ENCODE measurements at places on chromosomes 3 and 15.
A peak's percentile ranks its signal among the peaks of the same experiment; 100 is the strongest.

- DNase-seq = no peak
Observed at GRCh38 chr3:143339451-143339850, 219.9 kb downstream of the CHST2 start.

DNA sequence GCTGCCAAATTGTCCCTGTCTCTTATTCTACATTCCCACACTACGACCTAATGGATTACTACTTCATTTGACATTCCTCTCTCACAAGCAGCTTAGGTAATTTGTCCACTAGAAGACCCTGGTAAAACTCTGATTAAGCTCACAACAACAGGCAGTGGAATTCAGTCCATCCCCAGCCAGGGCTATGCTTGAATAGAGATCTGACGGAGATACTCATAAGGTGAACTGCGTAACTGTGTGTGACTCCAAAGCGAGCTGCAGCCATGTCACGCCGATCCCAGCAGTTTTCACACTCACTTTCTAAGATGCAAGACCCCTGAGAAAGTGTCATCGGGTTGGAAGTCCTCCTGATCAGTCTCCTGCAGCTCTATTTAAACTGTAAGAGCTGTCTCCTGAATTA, 25.7 kb upstream of the ROBO2 start:
- DNase-seq = no peak

DNA sequence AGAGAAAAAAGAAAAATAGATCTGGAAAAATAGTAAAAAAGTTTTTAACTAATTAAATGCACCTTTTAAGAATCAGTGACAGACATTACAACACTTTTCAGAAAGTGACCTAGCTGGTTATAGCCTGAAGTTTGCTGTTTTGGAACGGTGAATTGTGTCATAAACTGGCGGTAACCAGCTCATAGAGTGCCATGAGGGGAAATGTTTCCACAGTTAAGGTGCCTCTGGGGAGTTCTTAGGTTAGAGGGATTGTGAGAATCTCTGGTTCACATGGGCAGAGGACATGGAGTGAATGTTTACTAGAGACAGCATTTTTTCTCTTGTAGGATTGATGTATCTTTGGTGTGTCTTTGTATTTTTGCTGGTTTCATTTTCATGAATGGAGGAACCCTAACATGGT, 2.8 kb downstream of the TBC1D23 start:
- DNase-seq = no peak

- DNase-seq = no peak
Observed at GRCh38 chr15:58048261-58048660, 17.2 kb downstream of the ALDH1A2 start.

GRCh38 chr3:64464955-64465354, 222.8 kb downstream of the ADAMTS9 start:
- no peak for DNase-seq

DNA sequence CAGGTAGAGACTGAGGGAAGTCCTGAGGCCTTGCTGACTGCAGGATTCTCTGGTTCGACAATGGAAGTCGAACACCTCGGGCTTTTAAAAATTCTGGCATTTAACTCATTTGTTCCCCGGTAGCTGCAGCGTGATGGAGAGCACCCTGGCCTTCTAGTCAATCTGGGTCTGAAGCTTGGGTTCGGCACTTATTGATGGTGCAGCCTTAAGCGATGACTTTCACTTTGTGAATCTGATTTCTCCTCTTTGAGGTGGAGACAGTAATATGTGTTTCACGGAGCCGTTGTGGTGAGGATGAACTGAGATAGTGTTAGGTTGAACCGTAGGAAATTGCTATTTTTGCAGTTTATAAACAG, 621 bp upstream of the PARP6 start:
- DNase-seq = no peak

- DNase-seq = no peak
Observed at GRCh38 chr3:3686907-3687648, 112.2 kb upstream of the LRRN1 start.

DNA sequence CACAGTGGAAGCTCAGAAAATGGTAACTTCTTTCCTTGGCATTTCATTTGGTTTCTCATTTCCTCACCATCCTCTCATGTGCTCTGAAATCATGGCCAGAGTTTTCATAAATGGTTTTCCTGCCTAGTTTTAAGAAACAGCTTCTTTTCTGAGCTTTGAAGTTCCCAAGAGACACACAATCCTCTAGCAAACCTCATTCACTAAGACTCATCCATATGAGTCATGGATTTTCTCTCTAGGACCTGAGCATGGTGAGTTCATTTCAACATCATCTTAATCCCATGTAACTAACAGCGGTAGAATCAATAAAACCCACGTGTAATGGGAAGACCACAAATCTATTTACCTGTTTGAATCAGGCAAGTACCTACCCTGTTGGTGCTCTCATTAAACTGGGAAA, 274.5 kb upstream of the LRTM1 start:
- DNase-seq = peak; percentile 89

DNA sequence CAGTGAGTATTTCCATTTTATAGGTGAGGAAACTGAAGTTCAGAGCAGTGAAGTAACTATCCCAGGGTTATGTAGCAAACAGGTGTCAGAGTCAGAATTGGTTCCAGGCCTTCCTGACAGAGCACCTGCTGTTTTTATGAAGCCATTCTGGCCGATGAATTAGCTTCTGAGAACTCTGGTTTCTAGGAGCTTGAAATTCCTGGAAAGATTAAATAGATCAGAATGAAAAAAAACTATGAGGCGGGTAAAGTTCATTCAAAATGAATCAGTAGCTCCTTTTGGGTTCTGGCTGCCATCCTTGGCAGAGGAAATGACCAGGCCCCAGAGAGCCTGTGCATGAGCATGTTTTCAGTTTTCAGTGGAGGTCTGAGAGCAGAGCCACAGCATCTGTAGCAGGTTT, 59.3 kb upstream of the CFAP161 start:
- no peak for DNase-seq

DNA sequence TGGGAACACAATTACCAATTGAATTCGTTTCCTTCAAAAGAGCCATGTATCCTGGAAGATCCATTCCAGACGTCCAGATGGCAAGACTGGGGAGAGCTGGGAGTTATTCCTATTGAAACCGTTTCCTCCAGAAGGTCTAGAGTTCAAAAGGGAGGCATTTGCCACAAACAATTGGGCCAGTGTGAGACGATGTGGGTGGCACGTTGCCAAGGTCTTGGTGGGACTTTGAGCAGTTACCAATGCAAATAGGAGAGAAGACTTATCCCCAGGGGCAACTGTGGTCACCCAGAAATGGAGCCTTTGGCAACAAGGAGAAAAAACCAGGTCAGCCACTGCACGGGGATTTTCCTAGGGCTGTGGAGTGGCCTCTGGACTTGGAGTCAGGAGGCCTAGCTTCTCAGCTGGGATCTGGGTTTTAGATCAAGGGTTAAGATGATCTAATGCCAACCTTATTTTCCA, 29.6 kb upstream of the TLE3 start:
- DNase-seq = no peak

- no peak for DNase-seq
Observed at GRCh38 chr3:193673845-193674244, 80.8 kb downstream of the OPA1 start.

GRCh38 chr15:66269326-66270090, 16.0 kb upstream of the MEGF11 start:
- DNase-seq = peak; percentile 87

- no peak for DNase-seq
Observed at GRCh38 chr15:69377216-69377970, 36.8 kb upstream of the KIF23 start.

DNA sequence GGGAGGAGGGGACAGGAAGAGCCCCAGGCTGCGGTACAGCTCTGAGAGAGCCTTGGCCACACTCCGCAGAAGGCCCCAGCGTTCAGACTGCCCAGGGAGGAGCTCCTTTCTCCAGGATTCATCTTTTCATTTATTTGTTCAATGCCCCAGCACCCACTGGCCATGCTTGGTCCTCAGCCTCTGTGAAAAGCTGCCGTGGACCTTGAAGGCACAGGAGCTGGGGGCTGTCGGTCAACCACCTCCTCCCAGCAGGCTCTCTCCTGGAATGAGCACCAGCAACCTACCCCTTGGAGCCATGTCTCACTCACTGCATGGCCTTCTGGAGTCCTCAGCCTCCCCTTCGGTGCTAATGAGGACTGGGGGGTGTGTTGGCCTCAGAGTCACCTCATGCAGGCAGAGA, 21.6 kb upstream of the PRR23E start:
- no peak for DNase-seq

GRCh38 chr3:182957676-182958266, 22.6 kb downstream of the DCUN1D1 start:
- no peak for DNase-seq

GRCh38 chr3:13480340-13481318, 523 bp downstream of the HDAC11 start:
- DNase-seq = no peak

DNA sequence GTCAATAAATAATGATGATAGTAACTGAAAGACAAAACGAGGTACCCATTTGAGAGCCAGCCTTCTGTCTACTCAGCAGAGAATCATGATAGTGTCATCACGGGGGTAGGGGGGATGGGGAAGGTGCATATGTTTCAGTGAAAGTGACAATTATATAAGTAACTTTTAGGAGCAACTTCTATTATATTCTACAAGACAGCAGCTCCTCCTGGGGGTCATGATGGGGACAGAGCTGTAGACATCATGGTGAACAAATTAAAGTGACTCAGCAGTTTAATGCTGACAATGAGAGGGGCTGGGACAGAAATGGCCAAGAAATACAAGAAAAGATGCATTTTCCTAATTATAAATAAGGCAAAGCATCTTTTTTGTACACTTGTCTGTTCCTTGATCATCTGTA, 11.8 kb downstream of the CAPN3 start:
- peak; percentile 50 for DNase-seq

- no peak for DNase-seq
Observed at GRCh38 chr3:112003321-112004080, 4.8 kb downstream of the TAGLN3 start.

DNA sequence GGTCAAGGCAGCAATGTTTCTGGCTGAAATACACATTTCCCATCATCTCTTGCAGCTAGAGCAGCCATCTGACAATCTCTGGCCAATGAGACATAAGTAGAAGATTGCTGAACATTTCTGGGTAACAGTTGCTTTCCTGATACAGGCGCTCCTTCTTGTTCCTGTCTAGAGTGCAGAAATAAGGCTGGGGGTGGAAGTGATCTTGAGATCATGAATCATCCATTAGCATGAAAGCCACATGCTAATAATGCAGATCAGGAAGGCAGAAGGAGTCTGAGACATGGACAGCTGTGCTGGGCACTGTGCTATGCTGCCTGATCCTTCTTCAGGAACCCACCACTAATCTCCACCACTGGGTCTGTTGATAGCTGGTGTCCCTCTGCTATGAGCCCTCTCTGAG, 14.8 kb upstream of the TMEM108 start:
- DNase-seq = no peak

DNA sequence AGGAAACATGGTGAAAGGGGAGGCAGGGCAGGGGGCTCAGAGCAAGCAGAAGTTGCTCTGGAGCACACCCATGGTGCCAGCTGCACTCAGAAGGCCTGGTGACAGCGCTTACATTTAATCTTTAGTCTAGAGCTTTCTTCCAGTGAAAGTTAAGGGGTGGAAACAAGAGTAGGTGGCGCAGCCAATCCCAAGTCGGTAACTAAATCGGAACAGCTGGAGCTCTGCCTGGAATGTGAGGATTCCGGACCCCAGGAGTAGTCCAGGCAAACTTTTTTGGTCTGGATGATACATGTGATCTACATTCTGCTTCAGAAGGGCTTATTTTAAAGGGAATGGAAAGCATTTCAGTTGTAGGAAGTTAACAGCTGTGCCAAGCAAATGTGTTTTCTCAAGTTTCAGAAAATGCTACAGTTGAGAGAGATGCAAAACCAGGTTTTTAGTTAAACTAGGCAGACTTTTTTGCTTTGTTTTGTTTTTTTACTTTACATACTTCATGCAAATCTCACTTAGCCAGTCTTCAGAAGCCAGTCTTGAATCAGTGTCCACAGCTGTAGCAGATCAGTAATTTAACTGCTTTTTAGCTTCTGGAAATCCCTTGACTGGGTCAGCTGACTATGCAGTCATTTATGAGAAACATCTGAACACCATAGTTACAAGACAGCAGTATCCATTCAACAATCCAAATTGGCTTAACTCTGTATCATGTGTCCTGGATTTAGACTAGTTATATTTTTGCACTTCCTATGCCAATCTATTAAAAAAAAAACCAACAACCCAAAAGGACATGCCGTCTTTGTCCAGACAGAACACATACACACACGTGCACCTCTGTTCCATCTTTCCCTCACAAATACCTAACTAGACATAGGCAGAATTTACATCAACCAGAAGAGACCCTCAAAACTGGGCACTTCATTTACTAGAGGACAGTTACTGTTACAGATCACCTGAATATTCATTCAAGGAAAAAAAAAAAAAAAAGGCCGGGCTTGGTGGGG, 33.2 kb downstream of the ZNF106 start:
- peak; percentile 96 for DNase-seq

GRCh38 chr15:25803036-25803435, 60.1 kb downstream of the ATP10A start:
- no peak for DNase-seq

GRCh38 chr3:194945508-194945907, 259.8 kb downstream of the FAM43A start:
- no peak for DNase-seq

- DNase-seq = no peak
Observed at GRCh38 chr3:182006431-182006830, 294.7 kb downstream of the SOX2 start.

DNA sequence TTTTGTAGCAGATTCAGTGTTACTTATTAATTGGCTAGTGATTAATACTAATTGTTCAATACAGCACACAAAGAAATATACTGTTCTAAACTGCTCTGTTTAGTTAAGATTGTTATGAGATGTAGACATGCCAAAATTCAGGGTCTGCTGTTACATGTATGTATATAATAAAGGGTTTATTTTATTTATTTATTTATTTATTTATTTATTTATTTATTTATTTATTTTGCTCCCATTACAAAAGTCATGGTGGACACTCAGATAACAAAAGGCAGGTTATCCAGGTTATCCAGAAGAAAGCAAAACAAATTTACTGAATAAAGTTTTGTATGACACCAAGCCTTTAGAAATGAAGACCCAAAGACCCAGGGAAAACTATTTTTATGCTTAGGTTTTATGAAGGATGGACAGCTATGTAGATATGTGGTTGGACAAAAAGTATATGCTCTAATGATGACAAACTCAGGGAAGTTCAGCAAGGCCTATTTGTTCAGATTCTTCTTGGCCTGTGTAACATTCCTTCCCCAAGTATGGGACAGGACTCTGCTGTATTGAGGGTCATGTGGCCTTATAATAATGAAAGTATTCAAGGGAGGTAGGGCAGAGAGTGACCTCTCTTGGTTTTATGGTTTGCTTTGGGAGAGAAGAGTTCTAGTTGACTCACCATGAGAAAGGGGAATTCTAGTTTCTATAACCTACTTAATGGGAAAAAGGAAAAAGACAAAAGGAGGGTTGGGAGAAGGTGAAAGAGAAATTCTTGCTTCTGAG, 1056.8 kb downstream of the ROBO2 start:
- peak; percentile 72 for DNase-seq

GRCh38 chr3:191356631-191357439, 26.5 kb upstream of the UTS2B start:
- DNase-seq = peak; percentile 80

- peak; percentile 79 for DNase-seq
Observed at GRCh38 chr15:90413411-90414379, 25.7 kb downstream of the IQGAP1 start.
